Activated naive CD4-positive, alpha-beta T cell treated with anti-CD3 and anti-CD28 coated beads, Interleukin-2, amount 50 U/mL, for 16 hours (primary cell): ENCODE measurements at places on chromosomes 2 and 18.

- no peak for DNase-seq
Measured at GRCh38 chr2:37367310-37367709, 22.9 kb downstream of the QPCT start.

DNA sequence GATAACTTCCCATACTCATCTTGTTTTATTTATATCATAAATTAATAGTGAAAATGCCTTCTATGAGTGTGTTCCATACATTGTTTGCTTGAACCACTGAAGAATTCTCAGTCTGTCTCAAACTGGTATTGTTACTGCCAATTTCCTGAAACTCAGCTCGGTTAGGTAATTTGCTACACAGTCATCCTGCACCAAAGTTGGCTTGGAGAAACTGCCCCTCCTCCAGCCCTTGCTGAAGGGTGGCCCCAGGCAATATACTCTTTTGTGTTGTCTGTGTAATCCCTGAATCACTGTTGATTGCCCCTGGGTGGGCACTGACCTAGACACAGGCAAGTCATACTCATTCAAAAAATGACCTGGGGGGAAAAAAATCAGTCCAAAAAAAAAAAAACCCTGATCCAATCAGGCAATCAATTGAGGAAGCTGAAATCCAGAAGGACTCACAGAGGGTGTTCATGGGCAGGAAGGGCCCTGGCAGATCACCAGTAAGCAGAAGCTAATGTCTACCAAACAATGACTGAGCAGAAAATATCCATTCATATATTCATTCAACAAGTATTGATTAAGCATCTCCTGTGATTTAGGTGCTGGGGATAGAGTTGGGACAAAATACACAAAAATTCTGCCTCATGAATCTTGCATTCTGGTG is 3.8 kb upstream of the SESTD1 start:
- DNase-seq: no peak

DNA sequence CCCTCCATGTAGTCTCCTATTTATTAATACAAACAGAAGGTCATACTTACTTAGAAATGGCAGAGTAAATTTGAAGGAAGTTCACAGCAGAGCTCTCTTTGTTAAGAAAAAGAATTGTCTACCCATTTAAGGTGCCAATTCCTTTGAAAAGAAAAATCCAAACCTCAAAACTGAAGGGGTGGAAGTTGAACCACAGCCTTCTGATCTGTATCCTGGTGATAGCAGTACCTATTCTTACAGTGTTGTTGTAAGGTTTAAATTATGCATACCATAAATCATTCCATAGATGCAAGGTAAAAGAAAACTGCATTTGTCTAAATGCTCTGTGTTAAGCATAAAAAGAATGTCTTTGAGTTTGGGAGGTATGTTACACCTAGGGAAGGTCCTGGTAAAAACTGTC is 47.6 kb downstream of the COBLL1 start:
- no peak for DNase-seq

GRCh38 chr2:23208339-23208738 is 176.6 kb upstream of the KLHL29 start:
- no peak for DNase-seq

DNA sequence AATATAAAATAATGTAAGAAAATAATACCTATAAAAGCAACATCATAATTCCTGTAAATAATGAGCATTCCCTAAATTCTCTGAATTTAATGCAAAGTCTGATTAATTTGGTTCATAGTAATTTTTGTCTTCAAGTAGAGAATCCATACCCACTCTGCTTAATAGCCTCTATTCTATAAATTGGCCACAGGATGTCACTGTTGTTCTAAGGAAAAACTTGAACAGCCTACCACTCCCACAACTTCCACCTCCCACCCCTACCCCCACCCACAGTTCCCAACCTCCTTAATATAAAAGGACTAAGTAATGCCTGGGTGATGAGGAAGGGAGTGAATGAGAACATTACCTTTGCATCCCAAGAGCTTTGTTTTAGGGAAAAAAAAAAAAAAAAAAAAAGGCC is 27.2 kb upstream of the BBS5 start:
- DNase-seq: no peak

- no peak for DNase-seq
Measured at GRCh38 chr2:11505652-11506610, 27.9 kb upstream of the GREB1 start.

- DNase-seq: no peak
Measured at GRCh38 chr18:41096504-41096903, 858.5 kb upstream of the PIK3C3 start.

DNA sequence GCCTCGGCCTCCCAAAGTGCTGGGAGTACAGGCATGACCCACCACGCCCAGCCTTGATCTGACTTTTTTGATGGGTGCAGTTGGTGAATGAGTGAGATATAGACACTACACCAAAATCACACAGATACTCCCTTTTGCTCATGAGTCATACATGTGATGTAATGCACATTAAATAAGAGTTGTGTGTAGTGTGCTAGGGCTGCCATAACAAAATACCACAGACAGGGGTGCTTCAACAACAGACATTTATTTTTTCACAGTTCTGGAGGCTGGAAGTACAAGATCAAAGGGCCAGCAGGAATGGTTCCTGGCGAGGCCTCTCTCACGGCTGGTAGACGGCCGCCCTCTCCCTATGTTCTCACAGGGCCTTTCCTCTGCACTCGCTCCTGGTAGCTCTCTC is 46.6 kb downstream of the GBX2 start:
- DNase-seq: no peak

- no peak for DNase-seq
Measured at GRCh38 chr2:153808679-153809078, 63.0 kb upstream of the GALNT13 start.

DNA sequence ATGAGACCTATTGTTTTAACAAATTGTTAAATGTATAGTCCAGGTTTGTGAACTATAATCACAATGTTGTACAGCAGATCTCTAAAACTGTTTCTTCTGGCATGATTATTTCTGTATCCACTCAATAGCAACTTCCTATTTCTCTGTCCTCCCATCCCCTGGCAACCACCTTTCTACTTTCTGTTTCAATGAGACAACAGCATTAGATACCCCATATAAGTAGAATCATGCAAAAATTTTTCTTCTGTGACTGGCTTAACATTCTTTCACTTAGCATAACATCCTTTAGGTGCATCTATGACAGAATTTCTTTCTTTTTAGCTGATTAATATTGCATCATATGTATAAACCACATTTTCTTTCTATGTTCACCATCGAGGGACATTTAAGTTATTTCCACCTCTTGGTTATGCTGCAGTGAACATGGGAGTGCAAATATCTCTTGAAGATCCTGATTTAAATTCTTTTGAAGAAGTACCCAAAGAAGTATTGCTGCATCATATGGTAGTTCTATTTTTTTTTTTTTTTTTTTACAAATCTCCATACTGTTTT is 713.5 kb downstream of the LRP1B start:
- no peak for DNase-seq

- no peak for DNase-seq
Measured at GRCh38 chr2:72143441-72144273, 4.0 kb downstream of the CYP26B1 start.

DNA sequence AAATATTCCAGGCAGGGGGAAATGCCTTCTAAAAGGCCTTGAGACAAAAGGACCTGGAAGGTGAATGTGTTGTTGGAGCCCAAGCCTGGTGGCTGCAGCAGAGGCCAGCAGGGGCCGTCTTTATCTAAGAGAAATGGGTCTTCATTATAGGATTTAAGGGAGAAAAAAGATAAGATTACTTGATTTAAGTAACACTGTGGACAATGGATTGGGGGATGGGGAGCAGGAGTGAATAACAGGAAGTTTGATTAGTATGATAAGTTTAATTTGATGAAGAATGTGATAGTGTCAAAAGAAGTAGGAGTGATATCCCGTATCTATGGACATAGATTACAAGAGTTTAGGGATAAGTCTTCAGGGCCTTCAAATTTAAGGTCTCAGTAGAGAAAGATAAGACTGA is 64.2 kb downstream of the WDR75 start:
- DNase-seq: no peak

GRCh38 chr2:148742373-148742772 is 97.8 kb downstream of the EPC2 start:
- no peak for DNase-seq

DNA sequence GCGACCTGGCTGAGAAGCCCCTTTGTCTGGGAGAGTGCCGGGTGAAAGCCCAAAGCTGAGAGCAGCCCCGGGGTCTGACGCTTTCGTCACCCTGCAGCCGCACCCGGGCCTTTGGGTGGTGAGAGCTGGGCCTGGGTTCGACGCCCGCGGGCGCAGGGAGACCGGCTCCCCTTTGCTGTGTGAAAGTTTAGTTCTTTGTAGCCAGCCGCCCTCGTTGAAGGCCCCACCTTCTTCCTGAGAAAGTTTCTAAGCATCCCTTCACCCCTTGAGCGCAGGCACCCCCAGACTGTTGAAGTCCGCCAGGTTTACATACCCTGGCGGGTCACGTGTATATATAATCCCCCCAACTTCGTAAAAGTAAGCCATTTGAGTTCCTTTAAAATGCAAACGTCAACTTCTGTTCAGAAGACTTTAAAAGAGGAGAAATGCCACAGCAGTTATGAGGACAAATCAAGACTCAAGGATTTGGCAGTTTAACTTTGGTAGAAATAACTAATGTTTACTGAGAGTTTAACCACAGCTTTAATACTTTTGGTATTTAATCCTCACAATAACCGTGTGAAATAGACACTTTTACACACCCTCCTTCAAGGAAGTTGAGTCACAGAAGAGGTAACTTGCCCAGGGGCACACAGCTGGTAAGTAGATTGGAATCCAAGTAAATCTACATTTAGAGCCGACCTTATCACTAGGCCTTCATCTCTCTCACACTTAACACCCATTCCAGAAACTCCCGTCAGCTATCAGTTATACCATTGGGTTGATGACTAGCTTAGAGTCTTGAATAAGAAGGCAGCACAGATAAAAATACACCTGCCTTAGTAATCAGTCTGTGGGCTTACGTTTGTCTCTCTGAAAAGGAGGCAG is 1.1 kb upstream of the MBOAT2 start:
- no peak for DNase-seq

- DNase-seq: no peak
Measured at GRCh38 chr18:77376043-77376732, 126.5 kb downstream of the GALR1 start.

GRCh38 chr2:2152451-2152850 is 178.6 kb downstream of the MYT1L start:
- no peak for DNase-seq

DNA sequence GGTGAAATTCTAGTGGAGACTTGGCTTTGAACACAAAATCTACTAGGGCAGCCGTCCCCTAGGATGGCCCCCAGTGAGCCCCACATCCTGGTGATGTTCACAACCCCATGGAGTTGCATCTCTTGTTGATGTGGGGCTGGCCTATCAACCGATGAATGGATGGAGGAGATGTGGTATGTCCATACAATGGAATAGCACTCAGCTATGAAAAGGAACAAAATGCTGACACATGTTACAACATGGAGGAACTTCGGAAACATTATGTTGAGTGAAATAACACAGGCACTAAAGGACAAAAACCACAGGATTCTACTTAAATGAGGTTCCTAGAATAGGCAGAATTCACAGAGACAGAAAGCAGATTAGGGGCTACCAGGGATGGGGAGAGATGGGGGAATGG is 80.1 kb upstream of the ASAP2 start:
- no peak for DNase-seq

GRCh38 chr2:164922134-164922533 is 33.2 kb downstream of the SLC38A11 start:
- no peak for DNase-seq

DNA sequence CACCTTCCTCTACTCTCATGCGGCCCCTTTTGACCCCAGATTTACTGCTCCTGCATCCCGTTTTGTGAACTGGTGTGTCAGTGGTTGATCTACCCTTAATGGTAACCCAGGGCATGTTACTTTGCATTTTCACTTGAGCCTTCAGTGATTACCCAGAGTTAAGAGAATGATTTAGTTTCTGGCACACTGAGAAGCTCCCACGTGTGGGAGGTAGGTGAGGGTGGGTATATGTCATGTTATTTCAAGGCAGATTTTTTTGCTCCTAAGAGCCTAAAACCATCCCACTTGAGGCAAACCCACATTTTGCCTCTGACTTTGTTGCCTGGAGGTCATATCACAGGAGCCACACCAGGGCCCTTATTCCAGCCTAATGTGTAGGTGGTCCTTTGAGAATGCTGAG is 186.7 kb downstream of the CTIF start:
- no peak for DNase-seq

GRCh38 chr2:162297925-162298552 is 20.4 kb downstream of the IFIH1 start:
- DNase-seq: peak; percentile 28

GRCh38 chr2:172101821-172102390 is 794 bp downstream of the DLX2 start:
- no peak for DNase-seq

GRCh38 chr18:4004183-4004829 is 450.8 kb downstream of the DLGAP1 start:
- no peak for DNase-seq

GRCh38 chr2:22821458-22821857 is 563.5 kb upstream of the KLHL29 start:
- no peak for DNase-seq

DNA sequence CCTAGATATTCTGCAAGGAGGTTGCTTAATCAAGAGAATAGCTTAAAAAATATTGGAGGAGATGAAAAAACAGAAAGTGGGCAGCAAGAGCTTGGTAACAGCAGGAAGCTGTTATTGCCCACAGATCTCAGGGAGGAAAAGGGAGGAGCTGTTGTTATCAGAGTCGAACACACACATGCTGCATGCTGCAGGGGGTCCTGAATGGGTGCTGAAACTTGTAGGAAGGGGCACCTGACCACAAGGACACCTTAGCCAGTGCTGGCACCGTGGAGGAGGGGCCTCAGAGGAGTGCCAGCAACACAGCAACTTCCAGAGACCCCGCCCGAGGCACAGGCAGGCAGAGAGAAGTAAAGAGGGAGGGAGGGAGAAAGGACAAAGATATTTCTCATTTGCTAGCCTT is 332.9 kb downstream of the SOCS6 start:
- DNase-seq: no peak

DNA sequence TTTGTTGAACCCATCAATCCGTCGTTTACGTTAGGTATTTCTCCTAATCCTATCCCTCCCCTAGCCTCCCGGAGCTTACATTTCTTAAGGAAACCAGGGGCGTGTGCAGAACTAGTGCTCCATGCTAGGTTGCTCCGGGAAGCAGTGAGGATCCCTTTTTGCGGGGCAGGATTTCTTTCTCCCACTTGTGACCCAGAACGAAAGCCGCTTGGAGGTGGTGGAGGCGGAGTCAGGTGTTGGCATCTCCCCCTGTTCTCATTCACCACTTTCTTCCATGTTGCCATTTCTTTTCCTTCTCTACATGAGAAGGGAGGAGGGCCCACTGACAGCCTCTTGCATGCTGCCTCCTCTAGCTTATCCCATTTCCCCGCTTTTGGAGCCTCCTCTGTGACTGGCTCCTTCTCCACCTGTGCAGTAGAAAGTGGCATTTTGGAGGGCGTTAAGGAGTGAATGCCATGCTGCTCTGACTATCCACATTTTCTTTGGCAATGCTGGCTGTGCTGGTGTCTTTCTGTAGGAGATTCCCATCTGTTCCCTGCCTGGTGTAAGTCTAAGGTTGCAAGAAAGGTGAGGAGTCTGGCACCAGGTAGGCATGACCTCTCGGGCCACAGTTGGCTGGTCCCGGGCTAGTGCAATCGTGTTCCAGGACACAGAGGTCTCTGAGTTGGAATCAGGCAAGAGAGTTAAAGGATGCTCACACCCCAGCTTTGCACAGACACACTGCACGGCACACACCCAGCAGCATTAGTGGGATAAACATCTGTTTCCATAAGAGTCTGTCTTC is 89.5 kb downstream of the ACKR3 start:
- no peak for DNase-seq
